Mesothelial cell of epicardium (in vitro differentiated cells): ENCODE measurements at places on chromosomes 1 and 21.
A peak's percentile ranks its signal among the peaks of the same experiment; 100 is the strongest.

DNA sequence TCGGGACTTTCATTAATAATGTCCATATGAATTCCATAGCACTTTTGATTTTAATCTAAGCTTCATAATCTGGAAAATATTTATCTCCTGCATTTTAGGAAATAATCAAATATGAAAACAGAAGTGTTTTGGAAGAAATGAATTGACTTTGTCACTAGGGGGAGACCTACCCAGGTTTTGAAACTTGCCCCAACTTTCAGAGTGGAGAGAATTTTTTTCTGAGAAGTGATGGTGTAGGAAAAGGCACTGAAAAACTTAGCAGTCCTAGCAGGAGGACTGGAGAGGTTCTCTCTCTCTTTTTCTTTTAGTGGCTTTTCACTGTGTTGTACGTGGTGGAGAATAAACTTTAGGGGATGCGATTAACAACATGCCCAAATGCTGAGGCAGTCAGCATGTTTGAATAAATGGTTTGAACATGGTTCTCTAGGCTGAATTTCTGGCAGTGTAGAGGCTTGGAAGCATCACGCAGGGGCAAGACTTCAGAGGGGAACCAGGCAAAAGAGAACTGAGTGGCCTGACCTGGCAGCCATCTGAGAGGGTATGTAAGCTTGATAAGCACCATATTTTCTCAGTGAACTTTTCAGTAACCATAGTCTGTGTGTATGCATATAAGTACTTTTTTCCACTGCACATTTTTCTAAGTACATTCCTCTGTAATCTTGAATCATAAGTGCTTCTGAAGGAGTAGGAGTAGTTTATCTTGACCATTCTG, 68.3 kb upstream of the NEK7 start:
- H3K27ac ChIP-seq: peak overlapping the region; percentile 93
- peaks cover 33% of the 10 kb centered on the region for H3K4me1 ChIP-seq
- H3K27me3 ChIP-seq: no peaks in the 10 kb centered on the region
- no peak overlapping the region for H3K4me3 ChIP-seq
- peak; percentile 39 for DNase-seq

- H3K4me3 ChIP-seq: no peak overlapping the region
- no peak overlapping the region for H3K27ac ChIP-seq
- H3K4me1 ChIP-seq: peaks cover 8% of the 10 kb centered on the region
- H3K27me3 ChIP-seq: no peaks in the 10 kb centered on the region
- no peak for DNase-seq
- H3K36me3 ChIP-seq: peaks cover 7% of the 10 kb centered on the region
These were observed 10.0 kb upstream of the RPE65 start for GRCh38 chr1:68459796-68460195.

DNA sequence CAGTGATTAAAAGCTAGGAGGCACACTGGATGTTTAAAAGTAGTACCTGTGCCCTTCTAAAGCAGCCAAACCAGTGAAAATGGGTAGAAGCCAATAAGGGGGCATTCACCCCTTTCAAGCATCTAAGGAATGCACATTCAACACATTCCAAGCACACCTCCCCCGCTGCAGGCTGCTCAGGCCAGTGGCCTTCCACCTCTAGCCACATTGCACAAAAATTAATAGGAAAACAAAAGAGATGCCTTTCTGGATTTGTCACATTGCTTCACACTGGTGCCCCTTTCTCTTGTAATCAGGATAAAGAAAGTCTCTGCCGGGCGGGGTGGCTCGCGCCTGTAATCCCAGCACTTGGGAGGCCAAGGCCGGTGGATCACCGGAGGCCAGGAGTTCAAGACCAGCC, 834.0 kb downstream of the USP25 start:
- DNase-seq: no peak
- H3K27ac ChIP-seq: peak overlapping the region; percentile 88
- peaks cover 5% of the 10 kb centered on the region for H3K36me3 ChIP-seq
- no peaks in the 10 kb centered on the region for H3K27me3 ChIP-seq
- H3K4me3 ChIP-seq: no peak overlapping the region

DNA sequence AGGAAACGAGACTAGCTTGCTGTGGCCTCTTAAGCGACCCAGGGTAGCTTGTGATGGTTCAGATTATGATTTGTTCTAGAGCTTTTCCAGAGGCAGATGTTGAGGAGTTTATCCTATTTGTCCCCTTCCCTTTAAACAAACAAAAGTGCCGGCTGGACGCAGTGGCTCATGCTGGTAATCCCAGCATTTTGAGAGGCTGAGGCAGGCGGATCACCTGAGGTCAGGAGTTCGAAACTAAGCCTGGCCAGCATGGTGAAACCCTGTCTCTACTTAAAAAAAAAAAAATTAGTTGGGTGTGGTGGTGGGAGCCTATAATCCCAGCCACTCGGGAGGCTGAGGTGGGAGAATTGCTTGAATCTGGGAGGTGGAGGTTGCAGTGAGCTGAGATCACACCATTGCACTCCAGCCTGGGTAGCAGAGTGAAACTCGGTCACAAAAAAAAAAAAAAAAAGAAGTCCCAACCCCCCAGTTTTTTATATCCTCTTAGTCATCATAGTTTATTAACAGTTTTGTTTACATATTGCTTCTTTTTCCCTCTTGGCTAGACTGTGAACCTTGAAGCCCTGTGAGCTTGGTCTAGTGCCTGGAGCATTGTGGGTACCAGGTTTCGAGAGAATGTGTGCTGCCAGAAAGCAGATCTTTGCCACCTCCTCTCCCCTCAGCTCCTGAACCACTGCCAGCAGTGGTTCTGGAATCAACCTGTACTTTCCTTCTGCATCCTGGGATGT, 29.8 kb downstream of the MAPKAPK2 start:
- H3K4me3 ChIP-seq: no peak overlapping the region
- DNase-seq: no peak
- no peaks in the 10 kb centered on the region for H3K36me3 ChIP-seq
- H3K27me3 ChIP-seq: no peaks in the 10 kb centered on the region

DNA sequence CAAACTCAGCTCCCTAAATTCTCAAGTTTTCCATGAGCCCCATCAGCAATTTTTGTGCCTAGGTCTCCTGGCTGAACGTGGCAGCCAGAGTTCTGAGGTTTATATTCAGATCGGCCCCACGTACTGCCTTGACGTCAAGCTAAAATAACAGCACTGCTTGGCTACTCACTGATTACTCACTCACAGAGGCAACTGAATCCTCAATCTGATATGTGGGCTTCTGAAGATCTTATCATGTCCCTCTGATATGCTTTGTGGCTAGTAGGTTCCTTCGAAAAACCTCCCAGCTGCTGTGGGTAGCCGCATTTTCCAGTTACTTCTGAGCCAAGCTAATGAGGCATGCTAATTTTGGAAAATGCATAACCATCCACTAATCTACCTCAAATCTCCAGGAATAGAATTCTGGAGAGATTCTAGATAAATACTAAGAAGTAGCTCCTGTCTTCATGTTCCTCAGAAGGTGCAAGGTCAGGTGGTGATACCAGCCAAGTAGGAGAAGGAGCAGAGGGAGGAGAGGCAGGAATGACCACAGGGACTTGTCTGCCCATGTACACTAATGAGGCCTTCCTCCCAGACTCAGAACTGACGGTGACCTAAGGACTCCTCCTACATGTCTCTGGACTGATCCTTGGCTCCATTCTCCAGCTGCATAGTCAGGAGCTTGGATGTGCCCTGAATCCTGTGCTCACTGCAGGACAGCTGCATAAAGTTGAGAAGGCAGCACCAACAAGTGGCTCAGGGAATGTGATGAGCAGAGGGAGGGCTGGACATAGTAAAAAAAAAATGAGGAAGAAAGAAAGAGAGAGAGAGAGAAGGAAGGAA, 263.7 kb downstream of the TNR start:
- no peaks in the 10 kb centered on the region for H3K4me1 ChIP-seq
- H3K27ac ChIP-seq: no peak overlapping the region
- no peak for DNase-seq
- H3K27me3 ChIP-seq: peaks cover 88% of the 10 kb centered on the region
- no peak overlapping the region for H3K4me3 ChIP-seq

DNA sequence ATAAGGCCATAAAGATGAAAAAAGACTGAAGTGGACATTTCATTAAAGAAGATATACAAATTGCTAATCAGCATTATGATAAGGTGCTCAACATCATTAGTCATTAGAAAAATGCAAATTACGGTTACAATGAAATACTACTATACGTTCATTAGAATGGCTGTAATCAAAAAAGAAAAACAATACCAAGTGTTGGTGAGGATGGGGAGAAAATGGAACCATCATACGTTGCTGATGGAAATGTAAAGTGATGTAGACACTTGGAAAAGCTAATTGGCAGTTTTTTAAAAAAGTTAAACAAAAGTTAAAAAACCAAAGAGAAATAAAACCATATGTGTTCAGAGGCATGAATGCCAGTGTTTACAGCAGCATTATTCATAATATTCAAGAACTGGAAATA, 8.6 kb upstream of the SOD1 start:
- no peak overlapping the region for H3K4me3 ChIP-seq
- H3K27ac ChIP-seq: no peak overlapping the region
- no peaks in the 10 kb centered on the region for H3K4me1 ChIP-seq

GRCh38 chr1:110594456-110595352, 11.5 kb downstream of the KCNA2 start:
- no peak for DNase-seq
- peaks cover 87% of the 10 kb centered on the region for H3K27me3 ChIP-seq

- no peak overlapping the region for H3K4me3 ChIP-seq
- no peak overlapping the region for H3K27ac ChIP-seq
- H3K4me1 ChIP-seq: peaks cover 19% of the 10 kb centered on the region
- DNase-seq: no peak
- no peaks in the 10 kb centered on the region for H3K27me3 ChIP-seq
These were observed 3.3 kb downstream of the ALDH9A1 start for GRCh38 chr1:165695031-165695430.

GRCh38 chr1:38858833-38859560, 575 bp downstream of the RRAGC start:
- H3K27ac ChIP-seq: peak overlapping the region; percentile 95
- peaks cover 32% of the 10 kb centered on the region for H3K4me1 ChIP-seq
- no peak for DNase-seq
- H3K36me3 ChIP-seq: peaks cover 12% of the 10 kb centered on the region
- no peaks in the 10 kb centered on the region for H3K27me3 ChIP-seq

- no peaks in the 10 kb centered on the region for H3K27me3 ChIP-seq
- H3K4me3 ChIP-seq: peak overlapping the region; percentile 38
- H3K27ac ChIP-seq: peak overlapping the region; percentile 87
- DNase-seq: no peak
- H3K4me1 ChIP-seq: peaks cover 38% of the 10 kb centered on the region
These were observed 4.3 kb downstream of the AGRN start for GRCh38 chr1:1024149-1024770.

- H3K4me3 ChIP-seq: no peak within 1 kb of the TSS
- no peak for DNase-seq
- no peaks in the 10 kb centered on the region for H3K27me3 ChIP-seq
- H3K4me1 ChIP-seq: no peaks in the 10 kb centered on the region
- no peaks in the 10 kb centered on the region for H3K36me3 ChIP-seq
These were observed at the start of gene CD1B for GRCh38 chr1:158331481-158332150. Gene CD1B, minus strand, starts transcription at chr1:158331531. Its CDS starts 108 bp downstream, at chr1:158331423.

- peak within 1 kb of the TSS; percentile 98 for H3K27ac ChIP-seq
- H3K27me3 ChIP-seq: peaks cover 72% of the 10 kb centered on the region
- peaks cover 27% of the 10 kb centered on the region for H3K4me1 ChIP-seq
- H3K4me3 ChIP-seq: peak within 1 kb of the TSS; percentile 94
- peak; percentile 77 for DNase-seq
These were observed at the start of gene CAMK2N1 for GRCh38 chr1:20485527-20486456. Gene CAMK2N1, minus strand, starts transcription at chr1:20486210. Its CDS starts 831 bp downstream, at chr1:20485379.

- H3K4me3 ChIP-seq: no peak overlapping the region
- no peak for DNase-seq
- H3K27me3 ChIP-seq: peaks cover 35% of the 10 kb centered on the region
- no peaks in the 10 kb centered on the region for H3K36me3 ChIP-seq
- H3K4me1 ChIP-seq: peaks cover 13% of the 10 kb centered on the region
These were observed 92.2 kb upstream of the ZBTB40 start for GRCh38 chr1:22359427-22359826.

DNA sequence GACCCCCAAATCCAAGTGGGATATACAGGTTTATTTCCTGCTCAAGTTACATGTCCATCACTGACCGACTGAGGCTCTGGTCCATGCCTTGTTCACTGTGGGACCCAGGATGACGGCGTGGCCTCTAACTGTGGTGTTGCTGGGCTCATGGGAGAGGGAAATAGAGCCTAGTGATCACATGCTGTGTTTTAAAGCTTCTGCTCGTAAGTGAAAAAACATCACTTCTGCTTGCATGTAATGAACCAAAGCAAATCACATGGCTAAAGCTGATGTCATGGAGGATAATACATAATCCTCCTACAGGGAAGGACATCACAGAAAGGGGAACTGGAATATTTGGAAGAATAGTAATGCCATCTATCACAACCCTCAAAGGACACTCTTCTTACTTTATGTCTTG, 107.6 kb downstream of the FASLG start:
- no peak for DNase-seq
- H3K4me1 ChIP-seq: no peaks in the 10 kb centered on the region
- no peak overlapping the region for H3K27ac ChIP-seq
- H3K36me3 ChIP-seq: no peaks in the 10 kb centered on the region
- H3K4me3 ChIP-seq: no peak overlapping the region
- no peaks in the 10 kb centered on the region for H3K27me3 ChIP-seq

DNA sequence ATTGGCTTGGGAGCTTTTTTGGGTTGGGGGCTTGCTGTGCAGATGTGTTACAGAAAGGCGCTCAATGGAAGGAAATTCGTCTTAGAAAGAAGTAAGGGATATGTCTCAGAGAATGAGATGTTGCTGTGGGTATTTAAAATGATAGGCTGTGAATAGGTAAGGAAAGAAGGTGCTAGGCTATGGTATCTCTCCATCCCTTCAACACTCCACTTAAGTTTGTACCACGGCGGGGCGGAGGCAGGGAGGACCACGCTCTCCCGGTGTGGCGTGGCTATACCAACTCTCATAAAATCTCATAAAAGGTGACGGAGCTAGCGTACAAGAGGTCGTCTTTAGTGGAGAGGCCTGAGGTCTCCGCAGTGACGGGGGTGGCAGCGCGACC, 305 bp upstream of the RPS6KC1 start:
- peak overlapping the region; percentile 91 for H3K4me3 ChIP-seq
- peaks cover 1% of the 10 kb centered on the region for H3K36me3 ChIP-seq
- peaks cover 13% of the 10 kb centered on the region for H3K27me3 ChIP-seq

- H3K27me3 ChIP-seq: no peaks in the 10 kb centered on the region
- no peaks in the 10 kb centered on the region for H3K4me1 ChIP-seq
- H3K36me3 ChIP-seq: peaks cover 29% of the 10 kb centered on the region
These were observed 26.3 kb downstream of the PER3 start for GRCh38 chr1:7810395-7810794.

DNA sequence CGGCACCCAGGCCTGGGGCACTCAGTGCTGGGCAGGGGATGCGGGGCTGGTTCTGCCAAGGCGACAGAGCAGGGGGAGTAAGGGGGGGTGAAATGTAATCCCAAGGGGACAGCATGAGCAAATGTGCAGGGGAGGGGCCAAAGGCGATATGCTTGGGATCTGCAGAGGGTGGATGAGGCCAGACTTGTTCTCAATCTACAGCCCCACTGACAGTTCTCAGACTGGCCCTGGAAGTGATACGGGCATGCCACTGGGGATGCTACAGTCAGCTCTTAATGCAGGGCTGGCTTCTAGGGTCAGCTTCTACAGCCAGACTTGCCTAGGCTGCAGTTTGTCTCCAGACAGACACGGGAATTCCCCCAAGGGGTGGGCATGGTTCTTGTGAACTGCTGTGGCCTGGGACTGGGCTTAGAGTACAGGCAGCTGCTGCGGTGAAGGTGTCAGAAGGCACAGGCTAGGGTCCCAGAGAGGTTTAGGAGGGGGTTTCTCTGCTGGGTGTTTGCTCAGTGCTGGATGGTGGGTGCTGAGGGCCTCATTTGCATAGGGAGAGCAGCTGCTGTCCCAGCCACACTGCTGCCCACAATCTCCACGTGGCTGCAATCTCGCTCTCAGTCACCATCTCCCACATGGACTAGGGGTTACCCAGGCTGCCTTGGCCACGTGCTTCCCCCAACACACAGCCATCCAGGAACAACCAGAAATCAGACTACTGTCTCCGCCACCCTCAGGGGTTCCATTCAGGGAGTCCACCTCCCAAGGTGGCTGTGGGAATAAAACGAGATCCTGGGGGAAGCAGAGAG, 190.1 kb downstream of the HIVEP3 start:
- no peak overlapping the region for H3K4me3 ChIP-seq
- H3K27ac ChIP-seq: no peak overlapping the region
- H3K4me1 ChIP-seq: peaks cover 3% of the 10 kb centered on the region
- H3K36me3 ChIP-seq: no peaks in the 10 kb centered on the region
- no peaks in the 10 kb centered on the region for H3K27me3 ChIP-seq
- no peak for DNase-seq
